ENCODE measurements at places on chromosomes 12 and 14.
A peak's percentile ranks its signal among the peaks of the same experiment; 100 is the strongest.

DNA sequence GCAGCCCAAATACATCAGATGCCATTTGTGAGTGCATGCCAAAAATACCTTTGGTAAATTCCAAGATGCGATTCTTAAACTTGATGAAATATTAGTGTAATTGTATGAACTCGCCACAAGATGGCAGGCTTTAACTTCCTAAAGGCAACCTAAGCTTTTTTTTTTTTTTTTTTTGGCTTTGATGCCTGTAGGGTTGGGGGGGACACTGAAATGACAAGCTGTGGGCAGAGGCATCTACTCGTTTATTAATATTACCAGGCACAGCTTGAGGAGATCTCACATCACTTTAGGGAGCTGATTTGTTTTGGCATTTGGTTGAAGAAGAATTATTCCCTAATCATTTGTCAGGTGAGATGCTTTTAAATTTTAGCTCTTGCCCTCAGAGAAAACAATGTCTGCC lies 126.7 kb upstream of the CCDC196 start:
- DNase-seq, result no peak

DNA sequence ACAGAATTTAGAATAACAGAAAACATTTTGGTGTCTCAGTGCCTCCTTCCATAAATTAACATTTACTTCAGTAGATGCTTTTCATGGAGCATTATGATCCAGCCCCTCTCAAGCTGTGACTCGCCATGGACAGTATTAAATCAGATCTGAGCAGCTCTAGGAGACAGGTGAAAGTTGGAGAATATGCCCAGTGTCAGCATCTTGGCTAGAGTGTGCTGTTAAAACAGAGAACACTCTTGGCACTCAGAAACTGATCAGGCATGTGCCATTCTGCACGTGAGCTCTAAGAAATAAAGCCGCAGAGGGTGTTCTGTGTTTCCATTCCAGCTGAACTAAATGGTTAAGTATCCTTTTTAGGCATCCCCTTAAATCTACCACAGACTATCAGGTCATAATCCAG lies 68.0 kb downstream of the DIP2B start:
- no peak for DNase-seq

GRCh38 chr14:58772116-58772515 lies 134.4 kb downstream of the DACT1 start:
- no peak for DNase-seq

DNA sequence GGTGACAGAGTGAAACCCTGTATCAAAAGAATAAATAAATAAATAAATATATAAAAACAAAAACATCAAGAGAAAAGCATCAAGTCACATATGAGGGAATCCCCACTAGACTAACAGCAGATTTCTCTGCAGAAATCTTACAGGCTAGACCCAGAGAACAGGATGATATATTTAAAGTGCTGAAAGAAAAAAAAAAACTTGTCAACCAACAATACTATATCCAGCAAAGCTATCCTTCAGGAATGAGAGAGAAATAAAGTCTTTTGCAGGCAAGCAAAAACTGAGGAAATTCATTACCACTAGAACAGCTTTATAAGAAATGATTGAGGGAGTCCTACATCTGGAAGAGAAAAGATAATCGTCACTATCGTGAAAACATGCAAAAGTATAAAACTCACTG lies 6.4 kb upstream of the SFSWAP start:
- DNase-seq, result no peak

DNA sequence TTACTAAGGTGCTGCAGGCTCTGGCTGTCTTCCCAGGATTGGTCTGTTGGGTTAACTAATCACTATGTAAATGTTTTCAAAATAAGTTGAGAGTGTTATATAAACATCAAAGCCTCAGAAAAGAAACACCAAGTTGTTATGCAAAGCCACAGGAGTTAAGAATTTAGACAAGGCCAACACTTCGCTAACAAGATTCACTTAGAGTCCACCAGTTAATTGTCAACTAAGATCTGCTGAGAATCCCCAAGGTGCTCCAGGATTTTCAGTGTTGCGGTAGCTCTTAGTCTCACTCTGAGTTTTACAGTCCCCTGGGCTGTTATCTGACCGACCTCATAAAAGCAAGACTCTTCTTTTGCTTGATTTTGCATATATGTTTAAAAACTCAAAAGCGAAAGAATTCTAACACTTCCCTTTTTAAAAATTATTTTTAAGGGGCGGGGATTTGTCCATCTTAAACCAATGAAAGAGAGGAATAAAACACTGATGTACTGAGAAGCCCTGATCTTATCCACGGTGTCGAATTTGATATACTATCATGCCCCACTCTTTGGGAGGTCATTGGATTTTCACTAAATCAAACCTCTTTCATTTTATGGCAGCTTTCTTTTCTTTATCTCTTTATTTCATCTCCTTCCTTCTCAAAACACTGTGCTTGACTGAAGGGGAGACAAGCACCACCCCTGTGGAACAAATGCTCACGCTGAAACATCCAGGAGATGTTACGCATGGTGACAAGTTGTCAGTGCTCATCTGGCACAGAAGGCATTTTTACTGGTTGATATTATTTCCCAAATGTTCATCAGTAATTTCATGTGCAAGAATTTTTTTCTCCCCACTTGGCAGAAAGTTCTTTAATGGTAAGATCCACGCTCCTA lies 7.0 kb downstream of the NIN start:
- DNase-seq, result no peak

- no peak for DNase-seq
Observed at GRCh38 chr12:81863406-81863805, 104.3 kb upstream of the PPFIA2 start.

GRCh38 chr12:10720974-10721650 lies 2.0 kb downstream of the YBX3 start:
- DNase-seq, result no peak

GRCh38 chr12:32117316-32117715 lies 10.7 kb downstream of the BICD1 start:
- no peak for DNase-seq

- DNase-seq, result no peak
Observed at GRCh38 chr12:16563504-16563903, 42.5 kb downstream of the LMO3 start.

DNA sequence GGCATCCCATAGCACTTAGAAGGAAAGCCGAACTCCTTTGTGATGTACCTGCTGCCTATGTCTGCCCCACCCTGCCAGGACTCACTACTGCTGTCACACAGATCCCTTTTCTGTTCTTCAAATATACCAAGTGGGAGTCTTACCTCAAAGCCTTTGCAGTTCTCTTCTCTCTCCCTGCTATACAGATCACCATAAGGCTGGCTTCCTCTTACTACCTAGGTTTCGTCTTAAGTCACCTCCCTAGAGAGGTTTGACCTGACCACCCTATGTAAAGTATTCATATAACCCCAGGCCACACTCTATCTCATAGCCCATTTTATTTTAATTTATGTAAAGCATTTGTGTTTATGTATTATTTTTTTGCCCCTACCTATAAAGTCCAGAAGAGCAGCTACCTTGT lies 117.6 kb downstream of the CRADD start:
- no peak for DNase-seq

- no peak for DNase-seq
Observed at GRCh38 chr14:98056946-98057345, 1215.1 kb downstream of the BCL11B start.

- DNase-seq, result no peak
Observed at GRCh38 chr12:63420206-63420644, 248.1 kb downstream of the DPY19L2 start.

DNA sequence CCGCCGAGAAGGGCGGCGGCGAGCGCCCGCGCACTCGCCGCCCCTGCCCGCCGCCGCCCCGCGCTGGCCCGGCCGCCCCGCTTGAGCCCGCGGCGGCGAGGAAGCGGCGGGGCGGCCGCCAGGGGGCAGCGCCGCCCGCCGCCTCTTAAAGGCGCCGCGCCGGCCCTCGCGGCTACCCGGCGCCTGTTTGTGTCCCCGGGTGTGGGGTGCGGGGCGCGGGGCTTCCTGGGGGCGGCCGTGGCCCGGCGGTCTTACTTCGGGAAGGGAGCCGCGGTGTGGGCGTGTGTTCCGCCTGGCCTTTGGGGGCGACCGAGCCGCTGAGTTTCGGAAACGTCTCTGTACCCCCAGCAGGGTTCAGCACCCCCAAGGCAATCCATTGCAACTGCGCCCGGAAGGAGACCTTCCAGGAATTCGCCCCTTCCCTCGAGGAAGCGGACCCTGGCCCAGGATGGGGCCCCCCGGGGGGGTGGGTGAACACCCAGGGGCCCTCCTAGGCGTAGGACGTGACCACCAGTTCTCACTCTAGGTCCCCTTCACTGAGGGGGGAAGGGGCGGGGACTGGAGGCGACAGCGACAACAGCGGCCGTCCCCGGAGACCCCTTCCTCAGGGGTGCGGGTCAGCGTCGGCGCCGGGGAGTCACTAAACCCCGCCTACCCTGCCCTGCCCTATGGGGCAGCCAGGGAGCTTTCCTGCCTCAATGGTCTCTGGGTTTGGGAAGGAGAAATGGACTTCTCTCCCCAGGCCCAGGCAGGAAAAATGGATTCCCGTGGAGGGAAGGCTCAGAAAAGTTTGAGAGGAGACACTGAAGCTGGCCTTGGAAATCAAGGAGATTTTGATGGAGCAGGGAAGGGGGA lies at the start of gene ITPK1:
Gene ITPK1, minus strand, starts transcription at position 105 of the 855 bp plus-strand sequence. CDS start 762 bp downstream, outside the sequence.
- no peak for DNase-seq

- no peak for DNase-seq
Observed at GRCh38 chr14:75449696-75450095, 21.9 kb downstream of the JDP2 start.

- DNase-seq, result no peak
Observed at GRCh38 chr12:63997198-63997597, 152.7 kb downstream of the SRGAP1 start.

DNA sequence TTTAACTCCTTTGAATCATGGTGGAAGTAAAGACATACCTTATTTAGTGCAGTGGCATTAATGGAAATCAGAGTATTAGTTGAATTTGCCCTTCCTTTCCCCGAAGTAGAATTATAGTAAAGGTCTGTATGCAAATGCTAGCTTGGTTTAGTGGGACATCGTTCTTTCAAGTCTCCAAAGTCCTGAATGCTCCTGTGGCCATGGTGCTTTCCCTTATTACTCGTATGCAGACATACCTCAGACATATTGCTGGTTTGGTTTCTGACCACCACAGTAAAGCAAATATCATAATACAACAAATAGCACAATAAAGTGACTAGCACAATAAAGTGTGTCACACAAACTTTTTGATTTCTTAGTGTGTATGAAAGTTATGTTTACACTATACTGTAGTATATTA lies 52.3 kb downstream of the MNAT1 start:
- DNase-seq, result no peak

- DNase-seq, result no peak
Observed at GRCh38 chr14:57057803-57058202, 210.9 kb downstream of the EXOC5 start.

DNA sequence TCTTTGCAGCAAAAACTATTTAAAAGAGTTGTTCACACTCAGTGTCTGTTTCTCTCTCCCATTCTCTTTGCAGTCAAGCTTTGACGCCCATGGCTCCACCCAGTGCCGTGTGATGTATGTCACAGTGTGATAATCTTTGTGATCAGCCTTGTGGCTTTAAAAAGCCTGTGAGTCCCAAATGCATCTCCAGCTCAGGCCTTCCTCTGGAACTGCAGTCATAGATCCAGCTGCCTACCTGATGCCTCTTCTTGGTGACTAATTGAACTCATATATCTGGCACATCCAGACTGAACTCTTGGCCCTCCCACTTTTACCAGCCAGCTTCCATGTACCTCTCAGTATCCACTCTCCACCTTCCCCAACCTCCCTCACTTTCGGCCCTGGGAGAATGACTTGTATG lies 182.8 kb upstream of the ARHGAP5 start:
- no peak for DNase-seq

- DNase-seq, result no peak
Observed at GRCh38 chr12:71475280-71475679, 35.7 kb downstream of the LGR5 start.

- no peak for DNase-seq
Observed at GRCh38 chr12:6899427-6899826, 5.2 kb upstream of the LRRC23 start.

DNA sequence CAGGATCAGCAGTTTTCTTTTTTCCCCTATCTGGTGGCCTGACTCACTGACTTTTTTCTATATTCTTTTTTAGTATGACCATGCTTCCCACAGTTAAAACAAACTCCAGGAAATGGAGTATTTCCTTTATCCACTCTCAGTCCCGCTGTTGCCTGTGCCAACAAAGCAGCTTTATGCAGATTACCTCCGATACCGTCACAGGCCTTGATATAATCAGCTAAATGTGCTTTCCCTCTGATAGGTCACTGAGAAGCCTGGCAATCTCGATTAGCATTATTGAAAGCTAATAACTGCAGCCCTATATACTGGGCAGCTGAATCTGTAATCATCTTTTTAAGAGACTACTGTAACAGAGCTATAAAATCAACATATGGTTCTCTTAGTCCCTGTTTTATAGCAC lies 243.6 kb downstream of the KIF21A start:
- DNase-seq, result no peak

GRCh38 chr12:39613525-39613924 lies 6.1 kb downstream of the ABCD2 start:
- DNase-seq, result no peak

GRCh38 chr14:76868454-76869170 lies 42.4 kb downstream of the LRRC74A start:
- no peak for DNase-seq

- DNase-seq, result peak; percentile 18
Observed at GRCh38 chr14:21068521-21069387, 1.4 kb upstream of the ARHGEF40 start.

DNA sequence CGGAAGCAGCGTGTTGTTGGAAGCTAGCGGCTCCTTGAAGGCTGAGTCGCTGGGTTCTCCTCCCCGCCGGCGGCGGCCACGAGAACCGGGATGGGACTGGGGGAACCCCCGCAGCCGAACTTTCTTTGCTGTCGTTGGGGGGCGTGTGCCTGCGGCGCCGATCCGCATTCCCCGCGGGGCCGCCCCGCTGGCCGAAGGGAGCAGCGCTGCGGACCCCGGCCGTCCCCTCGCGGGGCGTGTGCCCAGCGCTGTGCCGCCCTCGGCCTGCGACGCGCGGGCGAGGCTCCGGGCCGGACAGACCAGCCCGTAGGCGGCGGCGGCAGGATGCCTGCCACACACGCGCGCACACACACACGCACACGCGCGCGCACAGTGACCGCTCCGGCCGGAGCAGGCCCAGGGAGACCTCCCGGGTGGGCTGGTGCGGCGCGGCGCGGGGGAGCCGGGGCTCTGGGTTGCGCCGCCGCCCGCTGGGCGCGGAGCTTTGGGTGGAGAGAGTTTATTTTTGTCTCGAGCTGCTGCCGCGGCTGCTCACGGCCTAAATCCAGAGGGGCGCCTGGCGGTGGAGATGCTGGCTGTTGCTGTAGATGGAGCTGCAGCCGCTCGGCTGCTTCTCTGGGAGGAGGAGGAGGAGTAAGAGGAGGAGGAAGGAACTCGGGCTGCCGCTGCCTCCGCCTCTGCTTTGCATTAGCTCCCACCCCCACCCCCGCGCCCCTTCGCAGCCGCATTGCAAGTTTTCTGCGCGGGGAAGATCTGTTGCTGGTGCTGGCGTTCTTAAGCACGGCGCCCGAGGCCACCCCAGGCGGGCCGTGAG lies at the start of gene SAMD4A:
Gene SAMD4A, plus strand, starts transcription at position 719 of the 814 bp plus-strand sequence. CDS start 789 bp downstream, outside the sequence.
- DNase-seq, result no peak

- no peak for DNase-seq
Observed at GRCh38 chr14:54489318-54489683, 521 bp upstream of the GMFB start.

GRCh38 chr12:93663006-93663728 lies 14.0 kb upstream of the CRADD start:
- DNase-seq, result no peak
